ENCODE measurements at places on chromosomes 6 and 20.

- DNase-seq: no peak
These were observed 241.3 kb downstream of the KCNQ5 start for GRCh38 chr6:72863131-72863530.

DNA sequence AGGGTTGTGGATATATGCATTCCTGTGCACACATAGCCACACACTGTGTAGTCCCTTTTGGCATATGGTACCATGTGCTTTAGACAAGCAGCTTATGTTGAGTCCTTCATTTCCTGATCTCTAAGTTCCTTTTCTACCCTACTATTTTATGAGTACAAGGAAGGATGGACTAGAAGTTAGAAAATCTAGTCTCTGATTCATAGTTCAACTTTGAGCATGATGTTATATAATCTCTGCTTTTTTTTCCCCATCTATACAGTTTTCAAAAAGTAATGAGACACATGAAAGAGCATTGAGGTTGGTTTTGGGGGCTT is 123.6 kb downstream of the PLEKHG1 start:
- no peak for DNase-seq

DNA sequence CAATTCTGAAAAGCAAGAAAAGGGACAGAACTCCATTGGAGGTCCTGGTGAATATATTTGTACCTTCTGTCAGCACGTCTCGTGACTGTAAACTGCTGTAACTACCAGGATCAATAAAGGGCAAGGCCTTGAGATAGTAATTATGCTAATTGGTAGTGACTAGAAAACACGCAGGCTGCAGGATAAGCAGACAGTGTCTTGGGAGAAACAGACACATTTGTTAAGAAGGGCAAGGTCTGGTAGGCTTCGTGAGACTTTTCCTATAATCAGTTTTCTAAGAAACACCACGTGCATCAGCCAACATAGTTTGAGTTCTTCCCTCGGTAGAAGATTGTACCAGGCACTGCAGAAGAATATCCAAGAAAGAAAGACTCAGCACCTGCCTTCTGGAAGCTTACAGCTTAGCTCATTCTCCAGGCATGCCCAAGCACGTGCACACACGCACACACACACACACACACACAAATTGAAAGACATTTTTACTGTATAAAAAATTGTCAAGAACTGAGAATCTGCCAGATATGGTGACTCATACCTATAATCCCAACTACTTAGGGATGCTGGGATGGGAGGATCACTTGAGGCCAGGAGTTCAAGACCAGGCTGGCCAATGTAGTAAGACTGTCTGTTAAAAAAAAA is 167.0 kb upstream of the SASH1 start:
- DNase-seq: no peak

- DNase-seq: no peak
These were observed 62.8 kb downstream of the PERP start for GRCh38 chr6:138044458-138044857.

- DNase-seq: no peak
These were observed 28.3 kb downstream of the METTL24 start for GRCh38 chr6:110329714-110330436.

DNA sequence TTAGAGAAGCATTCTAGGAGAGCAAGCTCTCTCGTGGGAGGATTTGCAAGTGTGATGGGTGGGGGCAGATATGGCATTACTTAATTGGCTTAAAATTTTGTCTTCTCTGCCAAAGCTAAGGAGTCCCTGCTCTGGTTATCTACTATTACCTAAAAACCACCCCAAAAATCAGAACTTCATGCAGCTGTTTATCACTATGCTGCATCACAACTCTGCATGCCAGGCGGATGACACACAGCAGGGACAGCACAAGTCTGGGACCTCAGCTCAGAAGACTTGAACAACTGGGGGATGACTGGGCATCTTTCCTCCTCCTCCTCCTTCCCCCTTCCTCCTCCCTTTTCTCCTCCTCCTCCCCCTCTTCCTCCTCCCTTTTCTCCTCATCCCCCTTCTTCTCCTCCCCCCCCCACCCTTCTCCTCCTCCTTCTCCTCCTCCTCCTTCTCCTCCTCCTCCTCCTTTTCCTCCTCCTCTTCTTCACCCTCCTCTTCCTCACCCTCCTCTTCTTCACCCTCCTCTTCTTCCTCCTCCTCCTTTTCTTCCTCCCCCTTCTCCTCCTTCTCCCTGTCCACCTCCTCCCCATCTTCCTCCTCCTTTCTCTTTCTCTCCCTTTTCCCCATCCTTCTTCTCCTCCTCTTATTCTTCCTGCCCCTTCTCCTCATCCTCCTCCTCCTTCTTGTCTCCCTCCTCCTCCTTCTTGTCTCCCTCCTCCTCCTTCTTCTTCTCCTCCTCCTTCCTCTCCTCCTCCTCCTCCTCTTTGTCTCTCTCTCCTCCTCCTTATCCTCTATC is 218.6 kb upstream of the PMEPA1 start:
- no peak for DNase-seq

GRCh38 chr6:168192195-168192900 is 113.3 kb upstream of the FRMD1 start:
- DNase-seq: no peak

GRCh38 chr6:11006061-11006460 is 38.0 kb downstream of the ELOVL2 start:
- no peak for DNase-seq

DNA sequence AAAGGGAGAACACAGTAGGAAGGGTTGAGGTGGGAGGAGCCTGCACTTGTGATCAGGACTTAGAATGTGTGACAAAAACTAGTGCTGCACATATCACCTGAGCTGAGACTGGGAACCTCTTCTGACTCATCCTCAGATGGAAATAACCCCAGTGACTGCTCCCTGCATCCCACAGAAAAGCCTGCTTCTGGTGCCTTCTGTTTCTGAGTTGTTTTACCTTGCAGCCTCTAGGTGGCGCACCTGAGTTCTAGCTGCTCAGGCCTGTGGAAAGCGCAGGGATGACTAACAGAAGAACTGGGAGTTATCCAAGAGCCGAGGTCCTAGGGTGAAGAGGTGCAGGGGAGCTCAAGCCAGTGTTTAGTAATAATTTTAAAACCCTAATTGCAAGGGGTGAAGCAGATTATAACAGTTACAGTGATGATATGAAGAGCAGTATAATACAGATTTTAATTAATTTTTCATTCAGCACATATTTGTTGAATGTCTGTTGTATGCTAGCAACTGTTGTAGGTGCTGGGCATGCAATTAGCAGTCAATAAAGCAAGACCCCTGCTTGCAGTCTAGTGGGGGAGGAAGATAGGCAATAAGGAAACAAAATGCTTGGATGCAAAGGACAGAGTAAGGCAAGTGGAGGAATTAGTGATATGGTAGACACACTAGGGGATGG is 302.5 kb downstream of the DHX35 start:
- peak; percentile 70 for DNase-seq

GRCh38 chr6:107655245-107655644 is 165.3 kb downstream of the SOBP start:
- DNase-seq: no peak

- peak; percentile 43 for DNase-seq
These were observed 157.3 kb downstream of the DTNBP1 start for GRCh38 chr6:15505463-15505918.

GRCh38 chr6:157620944-157621343 is 202.1 kb upstream of the SNX9 start:
- no peak for DNase-seq

GRCh38 chr20:45782890-45783289 is 8.8 kb downstream of the WFDC3 start:
- peak; percentile 66 for DNase-seq

DNA sequence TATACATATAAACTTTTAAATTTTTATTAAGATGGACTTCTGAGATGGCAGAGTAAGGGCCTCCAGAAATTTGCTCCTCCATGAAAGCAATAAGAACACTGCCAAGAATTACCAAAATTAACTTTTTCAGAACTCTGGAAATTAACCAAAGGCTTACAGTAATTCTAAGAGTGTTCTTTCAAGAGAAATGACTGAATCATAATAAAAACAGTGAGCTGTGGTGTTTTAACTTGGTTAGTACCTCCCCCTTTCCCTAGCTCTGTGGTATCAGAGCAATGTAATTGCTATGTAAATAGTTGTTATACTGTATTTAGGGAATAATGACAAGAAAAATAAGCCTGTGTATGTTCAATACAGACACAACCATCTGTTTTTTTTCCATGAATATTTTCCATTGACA is 19.0 kb downstream of the HECA start:
- DNase-seq: no peak

DNA sequence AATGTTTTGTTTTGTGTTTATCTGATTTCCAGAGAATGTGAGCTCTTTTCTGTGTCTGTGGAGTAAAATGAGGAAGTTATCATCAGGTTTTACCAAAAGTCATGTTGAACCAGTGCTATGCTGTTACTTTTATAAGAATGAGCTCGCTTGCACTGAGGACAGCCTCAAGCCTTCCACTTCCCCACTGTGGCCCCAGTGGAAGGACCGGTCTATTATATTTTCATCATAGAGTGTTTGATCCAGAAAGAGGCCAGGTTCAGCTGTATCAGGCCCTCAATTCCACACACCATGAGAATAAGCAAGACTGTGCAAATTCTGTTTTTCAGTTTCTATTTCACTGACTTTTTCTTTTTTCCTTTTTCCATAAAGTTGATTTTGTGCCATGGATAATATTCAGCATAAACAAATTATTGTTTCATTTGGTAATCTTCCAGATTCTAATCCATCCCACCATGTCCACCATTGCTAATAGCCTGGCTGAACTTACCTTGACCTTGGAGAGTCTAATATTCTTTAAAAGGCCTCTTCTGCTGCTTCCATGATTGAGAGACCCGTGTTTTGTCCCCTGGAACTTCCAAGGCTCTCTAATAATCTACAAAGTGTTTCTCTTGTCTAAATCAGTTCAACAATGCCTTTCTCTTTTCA is 286.2 kb downstream of the THBS2 start:
- DNase-seq: no peak

GRCh38 chr20:59006864-59007664 is at the start of gene CTSZ:
Gene CTSZ (minus strand): TSS chr20:59007254. CDS start chr20:59007128, 126 bp downstream.
- DNase-seq: peak; percentile 82

DNA sequence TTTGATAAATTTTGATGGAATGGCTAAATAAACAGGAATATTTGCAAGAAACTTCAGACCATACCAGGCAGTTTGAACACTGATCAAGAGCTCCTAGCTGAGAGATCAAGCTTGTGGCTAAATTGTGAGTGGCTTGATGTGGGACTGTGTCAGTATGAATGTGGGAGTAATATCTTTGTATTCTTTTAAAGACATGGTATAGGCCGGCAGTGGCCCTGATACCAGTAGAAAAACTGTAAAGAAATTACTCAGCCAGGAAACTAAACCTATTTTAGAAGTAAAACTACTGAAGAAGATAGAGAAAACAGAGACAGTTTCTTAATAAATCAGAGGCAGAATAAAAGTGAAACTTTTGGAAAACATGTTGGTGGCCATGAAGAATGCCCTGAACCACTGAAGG is 608.4 kb upstream of the SYNCRIP start:
- no peak for DNase-seq

DNA sequence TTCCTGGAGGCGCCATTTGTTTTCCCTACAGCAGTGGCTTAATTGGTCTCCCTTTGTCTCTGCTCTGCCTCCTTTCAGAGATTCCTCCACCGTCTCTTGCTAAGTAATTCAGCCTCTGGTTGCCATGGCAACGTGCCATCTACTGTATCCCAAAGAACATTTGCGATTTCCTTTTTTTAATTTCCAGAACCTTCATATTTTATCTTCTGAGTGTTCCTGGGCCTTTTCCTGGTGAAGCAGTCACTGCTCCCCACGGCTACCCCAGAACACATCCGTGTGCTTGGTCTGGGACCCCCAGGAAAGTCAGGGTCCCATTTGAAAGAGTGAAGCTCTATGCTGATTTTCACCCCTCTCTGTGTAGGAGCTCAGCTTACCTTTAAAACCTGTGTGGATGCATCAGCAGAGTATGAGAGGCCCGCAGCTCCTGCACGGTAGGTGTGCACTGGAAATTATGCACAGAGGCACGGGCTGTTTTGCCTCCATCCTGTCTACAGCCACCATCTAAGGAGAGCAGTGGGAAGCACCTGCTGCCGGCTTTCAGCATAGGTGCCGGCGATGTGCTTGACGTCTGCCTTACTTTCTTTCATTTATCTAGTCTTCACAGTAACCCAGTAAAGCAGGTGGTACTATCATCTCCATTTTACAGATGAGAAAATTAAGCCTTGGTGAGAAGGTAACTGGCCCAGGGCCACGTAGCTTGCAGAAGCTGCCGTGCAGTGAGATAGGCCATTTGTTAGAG is 122.8 kb downstream of the SYCP2 start:
- no peak for DNase-seq

- no peak for DNase-seq
These were observed 76.7 kb upstream of the CARMIL1 start for GRCh38 chr6:25202504-25202903.

- DNase-seq: no peak
These were observed 30.8 kb downstream of the FBXO30 start for GRCh38 chr6:145783796-145784195.

GRCh38 chr6:149249370-149250357 is 67.8 kb upstream of the TAB2 start:
- no peak for DNase-seq

GRCh38 chr6:25697537-25698340 is 45.7 kb downstream of the SCGN start:
- DNase-seq: no peak

- no peak for DNase-seq
These were observed 15.4 kb upstream of the PDE10A start for GRCh38 chr6:165678429-165678828.

GRCh38 chr6:90098001-90098531 is 198.6 kb downstream of the BACH2 start:
- DNase-seq: no peak

GRCh38 chr6:114740547-114740946 is 397.7 kb upstream of the HS3ST5 start:
- DNase-seq: no peak

GRCh38 chr6:34237316-34237721 is 646 bp downstream of the HMGA1 start:
- peak; percentile 78 for DNase-seq

DNA sequence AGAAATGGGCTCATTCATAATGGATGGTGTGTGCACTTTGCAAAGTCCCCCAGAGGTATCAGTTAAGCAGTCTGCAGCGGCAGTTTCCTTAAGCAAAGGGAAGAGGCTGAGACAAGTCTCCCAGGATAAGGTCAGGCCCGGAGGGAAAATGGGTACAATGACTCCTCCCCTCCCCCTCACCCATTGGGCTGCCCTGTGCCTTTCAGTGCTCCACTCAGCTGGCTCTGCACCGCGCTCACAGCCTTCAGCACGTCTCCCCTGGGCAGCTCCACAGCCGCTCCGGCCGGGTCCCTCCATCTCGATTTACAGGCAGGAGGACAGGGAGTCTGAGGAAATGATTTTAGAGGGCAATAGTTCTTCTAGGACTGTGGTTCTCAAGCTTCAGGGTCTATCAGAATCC is 264.8 kb downstream of the LRFN2 start:
- DNase-seq: no peak

DNA sequence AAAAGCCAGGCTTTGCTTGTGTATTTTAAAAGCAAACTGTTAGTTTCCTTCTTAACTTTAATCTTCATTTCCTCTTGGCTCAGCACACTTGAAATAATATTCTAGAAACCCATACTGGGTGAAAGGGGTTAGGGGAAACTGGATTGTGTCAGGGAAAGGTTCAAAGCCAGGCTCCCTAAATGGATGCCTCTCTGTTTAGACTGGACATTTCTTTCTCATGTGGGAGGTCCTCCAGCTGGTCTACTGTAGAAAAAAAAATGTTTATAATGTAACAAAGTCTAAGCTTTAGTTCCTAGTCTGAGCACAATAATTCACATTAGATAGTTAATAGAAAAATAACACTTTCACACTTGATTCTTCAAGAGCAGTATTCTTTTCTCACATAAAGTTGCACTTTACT is 89.0 kb upstream of the AKIRIN2 start:
- DNase-seq: no peak

All from activated effector memory CD4-positive, alpha-beta T cell treated with anti-CD3 and anti-CD28 coated beads, Interleukin-2, amount 50 U/mL, for 16 hours (primary cell).